H54 (cell line): ENCODE measurements at places on chromosomes 3 and 15.

DNA sequence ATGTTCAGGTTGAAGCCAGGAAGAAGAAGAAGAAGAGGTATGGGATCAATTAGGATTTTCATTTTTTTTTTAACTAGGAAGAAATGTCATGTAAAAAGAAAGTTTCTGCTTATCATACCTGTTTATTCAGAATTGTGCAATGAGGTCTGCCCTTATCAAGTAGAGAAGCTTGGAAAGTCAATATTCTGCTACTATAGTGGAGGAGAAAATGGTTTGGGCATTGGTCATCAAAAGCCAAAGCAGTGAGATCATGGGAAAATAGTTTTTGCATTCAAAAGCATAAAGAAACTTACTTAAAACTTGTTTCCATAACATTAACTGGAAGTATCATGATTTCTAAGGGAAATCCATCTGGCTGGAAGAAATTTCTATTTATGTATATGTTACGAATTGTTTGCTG is 1239.2 kb downstream of the NSUN3 start:
- DNase-seq: no peak

- DNase-seq: no peak
Measured at GRCh38 chr15:101573951-101574350, 78.2 kb downstream of the TM2D3 start.

DNA sequence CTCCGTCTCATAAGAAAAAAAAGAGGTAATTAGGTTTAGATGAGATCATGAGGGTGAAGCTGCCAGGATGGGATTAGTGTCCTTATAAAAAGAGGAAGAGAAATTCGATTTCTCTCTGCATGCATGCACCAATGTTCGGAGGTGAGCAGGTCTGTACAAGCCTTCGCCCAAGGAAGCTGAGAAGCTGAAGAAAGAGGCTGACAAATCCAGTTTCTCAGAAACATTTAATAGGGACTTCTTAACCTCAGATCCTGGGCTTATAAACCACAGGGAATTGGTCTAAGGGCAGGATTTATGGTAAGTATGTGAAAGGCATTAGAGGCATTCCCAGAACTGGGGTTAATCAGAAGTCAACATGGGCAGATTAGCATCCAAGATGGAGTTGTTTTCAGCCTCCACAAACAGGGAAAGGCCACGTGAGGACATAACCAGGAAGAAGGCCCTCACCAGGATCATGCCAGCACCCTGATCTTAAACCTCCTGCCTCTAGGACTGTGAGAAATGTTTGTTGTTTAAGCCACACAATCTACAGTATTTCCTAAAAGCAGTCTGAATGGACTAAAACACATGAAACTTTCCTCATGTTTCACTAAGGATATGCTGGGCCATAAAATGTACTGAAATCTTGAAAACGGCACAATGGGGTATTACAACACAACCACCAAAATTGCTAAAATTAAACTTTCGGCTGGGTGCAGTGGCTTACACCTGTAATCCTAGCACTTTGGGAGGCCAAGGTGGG is 11.3 kb downstream of the SHISA5 start:
- no peak for DNase-seq

- no peak for DNase-seq
Measured at GRCh38 chr3:186750316-186750715, 33.1 kb upstream of the EIF4A2 start.

DNA sequence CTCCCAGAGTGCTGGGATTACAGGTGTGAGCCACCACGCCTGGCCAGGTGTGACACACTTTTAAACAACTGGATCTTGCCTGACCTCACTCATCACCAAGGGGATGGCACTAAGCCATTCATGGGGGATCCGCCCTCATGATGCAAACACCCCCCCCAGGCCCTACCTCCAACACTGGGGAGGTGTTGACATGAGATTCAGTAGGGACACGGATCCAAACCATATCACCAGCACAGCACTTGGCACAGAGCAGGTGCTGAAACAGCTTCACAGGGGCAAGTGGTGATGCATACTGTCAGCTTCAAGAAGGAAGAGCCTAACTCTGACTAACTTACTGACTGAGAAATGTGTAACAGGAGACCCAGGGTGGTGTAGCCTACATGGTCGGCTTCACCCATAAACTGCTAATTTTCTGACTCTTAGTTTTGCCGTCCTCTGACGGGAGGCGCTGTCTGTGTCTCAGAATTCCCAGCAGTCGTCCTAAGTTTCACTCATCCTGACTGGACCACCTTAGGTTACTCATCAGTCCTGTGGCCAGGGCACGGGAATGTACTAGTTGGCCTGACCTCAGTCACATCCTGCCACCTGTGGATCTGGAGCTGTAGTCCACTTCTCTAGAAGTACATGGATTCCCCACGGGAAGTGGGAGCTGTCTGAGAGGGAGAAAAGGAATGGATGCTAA is 81.9 kb upstream of the PLXNA1 start:
- DNase-seq: no peak

DNA sequence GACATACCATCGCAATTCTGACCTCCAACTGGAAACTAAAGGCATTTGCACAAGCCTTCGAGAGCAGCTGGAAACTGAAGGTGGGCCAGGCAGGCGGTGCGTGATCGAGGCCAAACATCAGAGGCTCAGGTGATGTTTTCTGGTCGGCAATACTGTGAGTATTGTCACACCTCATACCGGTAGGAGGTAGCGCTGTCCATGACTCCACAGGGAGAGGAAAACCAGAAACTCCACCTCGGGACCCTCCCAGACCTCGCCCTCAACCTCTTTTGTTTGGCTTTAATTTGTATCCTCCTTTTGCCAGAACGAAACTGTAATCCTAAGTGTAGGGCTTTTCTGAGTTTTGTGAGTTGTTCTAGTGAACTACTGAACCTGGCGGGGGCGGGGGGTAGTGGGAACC is 43.6 kb downstream of the LDHAL6B start:
- no peak for DNase-seq

- no peak for DNase-seq
Measured at GRCh38 chr3:4290272-4290893, 12.8 kb upstream of the SETMAR start.

GRCh38 chr15:68617001-68617400 is 38.2 kb downstream of the CORO2B start:
- no peak for DNase-seq

- no peak for DNase-seq
Measured at GRCh38 chr3:99866261-99866761, 48.6 kb downstream of the CMSS1 start.

GRCh38 chr3:133474817-133475216 is 75.0 kb downstream of the BFSP2 start:
- DNase-seq: no peak

DNA sequence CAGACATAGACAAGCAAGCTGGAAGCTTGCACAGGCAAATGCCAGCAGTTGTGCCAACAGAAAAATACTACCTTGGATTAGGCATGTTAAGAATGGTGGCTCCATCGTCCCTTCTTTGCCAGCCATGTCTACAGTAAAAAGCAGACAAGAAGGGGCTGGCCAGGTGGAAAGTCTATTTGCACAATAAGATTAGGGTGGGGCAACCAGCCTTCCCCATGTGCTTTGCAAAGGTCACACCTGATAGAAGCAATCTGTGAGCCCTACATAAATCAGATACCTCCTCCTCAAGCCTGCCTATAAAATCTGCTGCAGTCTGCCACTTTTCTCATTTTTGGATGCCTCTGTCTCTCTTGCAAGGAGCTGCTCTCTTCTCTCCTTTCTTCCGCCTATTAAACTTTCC is 555.9 kb downstream of the RSL24D1 start:
- DNase-seq: no peak

GRCh38 chr3:73622091-73622805 is 2.5 kb downstream of the PDZRN3 start:
- no peak for DNase-seq

- DNase-seq: no peak
Measured at GRCh38 chr3:72388644-72389043, 459.6 kb downstream of the SHQ1 start.

DNA sequence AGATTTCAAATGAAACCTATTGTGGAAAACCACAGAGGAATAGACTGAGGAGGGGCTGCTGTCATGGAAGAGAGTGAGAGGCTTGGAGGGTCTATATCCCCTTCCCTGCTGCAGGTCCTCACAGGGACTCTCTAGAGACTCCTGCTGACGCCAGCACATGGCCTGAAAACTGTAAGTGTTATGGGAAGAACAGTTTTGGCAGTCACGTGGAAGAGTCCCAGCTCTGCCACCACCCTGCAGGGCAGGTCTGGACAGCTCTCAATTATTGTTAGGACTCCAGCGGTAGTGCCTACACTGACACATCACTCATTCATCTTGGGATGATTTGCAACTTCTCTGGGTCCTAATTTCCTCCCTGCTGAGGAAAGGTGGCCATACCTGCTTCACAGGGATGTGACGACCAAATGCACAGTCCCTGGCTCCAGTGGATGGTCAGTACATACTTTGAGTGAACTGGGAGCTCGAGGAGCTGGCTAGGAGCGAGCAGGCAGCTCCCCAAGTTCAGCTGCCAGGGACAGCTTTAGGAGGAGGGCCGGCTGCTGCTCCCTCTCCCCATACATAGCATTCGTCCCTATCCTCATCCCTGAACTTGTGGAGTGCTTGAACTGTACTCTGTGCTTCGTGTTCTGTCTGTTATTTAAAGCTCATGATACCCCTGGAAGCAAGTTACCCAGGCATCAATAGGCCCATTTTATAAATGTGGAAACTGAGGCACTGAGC is 49.2 kb downstream of the CTXND1 start:
- DNase-seq: no peak

- no peak for DNase-seq
Measured at GRCh38 chr15:31304751-31305365, 21.8 kb upstream of the KLF13 start.

GRCh38 chr15:65101411-65101890 is 13.5 kb downstream of the UBAP1L start:
- peak; percentile 35 for DNase-seq

DNA sequence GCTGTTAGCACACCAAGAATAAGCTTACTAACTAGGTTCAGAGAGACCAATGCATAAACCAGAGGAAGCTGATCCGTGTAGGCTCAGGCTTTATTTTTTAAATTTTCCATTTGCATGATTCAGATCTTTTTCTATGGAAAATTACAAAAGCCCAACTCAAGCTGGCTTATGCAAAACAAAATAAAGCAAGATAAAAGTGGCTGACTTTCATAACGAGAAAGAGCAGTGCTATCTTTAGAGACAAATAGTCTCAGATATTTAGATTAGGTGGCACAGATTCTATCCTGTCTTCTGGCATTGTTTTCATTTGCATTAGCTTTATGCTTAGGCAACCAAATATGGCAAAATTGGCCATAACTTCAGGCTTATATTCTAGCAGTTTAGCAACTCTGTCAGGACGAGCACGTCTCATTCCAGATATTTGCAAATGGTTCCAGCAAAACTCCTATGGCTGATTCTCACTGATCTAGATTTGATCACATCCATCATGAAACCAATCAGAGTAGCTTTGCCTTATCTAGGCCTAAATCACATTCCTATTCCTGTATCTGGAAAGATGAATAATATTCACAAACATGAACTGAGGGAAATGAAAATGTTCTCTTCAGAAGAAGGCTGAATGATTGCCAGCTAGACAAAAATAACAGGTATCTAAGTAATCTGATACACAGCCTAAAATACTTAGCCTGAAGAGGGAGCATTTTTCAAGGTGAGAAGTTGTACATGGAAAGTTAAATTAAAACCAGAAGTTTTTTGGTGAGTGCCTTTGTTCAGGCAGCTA is 216.4 kb upstream of the DPPA4 start:
- DNase-seq: no peak

DNA sequence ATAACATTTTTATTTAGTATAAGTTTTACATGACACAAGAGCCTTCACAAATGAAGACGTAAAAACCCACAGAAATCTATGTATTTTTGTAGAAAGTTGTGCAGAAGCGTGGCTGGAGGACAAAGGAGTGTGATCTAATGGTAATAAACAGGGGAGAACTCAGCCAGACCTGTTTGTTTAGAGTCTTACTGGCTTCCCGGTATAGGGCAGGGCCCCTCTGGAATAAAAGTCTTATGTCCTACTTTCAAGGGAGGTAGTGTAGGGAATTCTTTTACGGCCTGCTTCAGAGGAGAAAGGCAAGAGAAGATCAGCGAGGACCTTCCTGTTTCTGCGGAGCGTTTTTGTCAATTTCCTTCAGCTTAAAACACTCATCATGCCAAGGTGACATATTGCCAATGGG is 103.6 kb downstream of the TGFBR2 start:
- no peak for DNase-seq

DNA sequence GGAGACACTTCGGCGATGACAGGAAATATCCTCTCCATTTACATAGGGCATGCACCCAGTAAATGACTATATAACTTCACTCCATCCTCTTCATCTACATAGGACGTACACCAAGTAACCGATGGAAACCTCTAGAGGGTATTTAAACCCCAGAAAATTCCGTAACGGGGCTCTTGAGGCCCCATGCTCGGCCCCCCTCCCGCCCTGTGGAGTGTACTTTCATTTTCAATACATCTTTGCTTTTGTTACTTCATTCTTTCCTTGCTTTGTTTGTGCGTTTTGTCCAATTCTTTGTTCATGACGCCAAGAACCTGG is 7.5 kb upstream of the FAM107A start:
- DNase-seq: no peak

DNA sequence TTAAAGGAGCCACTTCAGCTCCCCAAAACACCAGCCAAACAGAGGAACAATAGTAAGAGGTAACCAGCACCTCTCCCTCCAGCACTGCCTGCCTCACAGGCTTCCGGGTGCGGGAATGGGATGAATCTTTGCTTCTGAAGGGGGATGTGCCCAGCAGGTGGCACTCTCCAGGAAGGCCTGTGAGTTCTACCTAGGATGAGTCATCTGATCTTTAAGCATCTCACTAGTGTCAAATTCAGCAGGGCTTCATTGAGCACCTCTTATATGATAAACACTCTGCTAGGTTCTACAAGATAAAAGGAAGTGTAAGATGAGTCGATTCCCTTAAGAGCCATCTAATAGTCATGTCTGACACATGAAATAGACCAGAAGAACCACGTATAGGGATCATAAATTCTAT is 237.4 kb upstream of the UMPS start:
- peak; percentile 31 for DNase-seq

- peak; percentile 30 for DNase-seq
Measured at GRCh38 chr3:179015551-179016020, 56.0 kb downstream of the ZMAT3 start.

DNA sequence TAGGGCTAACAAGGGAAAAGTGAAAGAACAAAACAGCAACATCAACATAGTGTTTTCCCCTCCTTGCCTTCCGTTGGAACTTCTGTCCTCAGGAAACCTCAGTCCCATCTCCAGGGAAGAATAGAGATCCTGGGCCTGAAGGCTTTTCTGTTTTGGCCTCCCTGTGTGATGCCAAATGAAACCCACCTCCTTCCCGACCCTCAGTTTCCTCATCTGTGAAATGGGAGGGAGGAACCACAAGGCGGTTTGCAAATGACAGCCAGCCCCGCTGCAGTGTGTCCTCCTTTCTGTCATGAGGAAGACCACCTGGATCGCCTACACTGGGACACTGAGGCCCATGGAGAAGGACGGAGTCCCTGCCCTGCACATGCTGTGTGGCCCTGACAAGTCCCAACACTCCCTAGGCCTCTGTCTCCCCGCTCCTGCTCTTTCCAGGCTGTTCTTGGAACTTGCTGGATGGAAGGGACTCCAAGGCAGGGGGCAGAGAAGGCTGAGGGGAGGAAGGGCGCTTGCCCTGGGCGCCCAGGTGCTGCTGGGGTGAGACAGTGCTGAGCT is 28.5 kb upstream of the FBLN2 start:
- no peak for DNase-seq

GRCh38 chr15:70259028-70259424 is 161.3 kb upstream of the TLE3 start:
- no peak for DNase-seq

GRCh38 chr15:85825719-85826118 is 31.0 kb upstream of the KLHL25 start:
- no peak for DNase-seq

- DNase-seq: no peak
Measured at GRCh38 chr15:37028625-37029296, 71.6 kb downstream of the MEIS2 start.
